Activated effector memory CD4-positive, alpha-beta T cell treated with anti-CD3 and anti-CD28 coated beads, Interleukin-2, amount 50 U/mL, for 16 hours (primary cell): ENCODE measurements at places on chromosomes 12 and 14.

- DNase-seq: no peak
These were observed 56.9 kb downstream of the SCAF11 start for GRCh38 chr12:45933504-45933903.

DNA sequence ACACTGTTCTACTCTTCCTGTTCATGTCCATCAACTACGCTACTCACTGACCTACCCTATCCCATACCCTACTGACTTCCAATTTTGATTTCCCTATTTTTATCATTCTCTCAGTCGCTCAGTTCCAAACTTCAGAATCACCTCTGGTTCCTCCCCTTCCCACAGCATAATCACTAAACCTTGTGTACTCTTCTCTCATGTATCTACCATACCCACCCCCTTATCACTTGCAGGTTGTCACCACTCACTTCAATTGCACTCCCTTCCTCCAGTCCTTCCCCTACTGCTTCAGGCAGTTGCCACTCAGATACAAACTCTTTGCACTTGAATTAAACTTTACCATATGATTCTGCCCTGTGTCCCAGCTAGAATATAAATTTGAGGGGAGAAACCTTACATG is 6.3 kb downstream of the RACGAP1 start:
- DNase-seq: no peak

DNA sequence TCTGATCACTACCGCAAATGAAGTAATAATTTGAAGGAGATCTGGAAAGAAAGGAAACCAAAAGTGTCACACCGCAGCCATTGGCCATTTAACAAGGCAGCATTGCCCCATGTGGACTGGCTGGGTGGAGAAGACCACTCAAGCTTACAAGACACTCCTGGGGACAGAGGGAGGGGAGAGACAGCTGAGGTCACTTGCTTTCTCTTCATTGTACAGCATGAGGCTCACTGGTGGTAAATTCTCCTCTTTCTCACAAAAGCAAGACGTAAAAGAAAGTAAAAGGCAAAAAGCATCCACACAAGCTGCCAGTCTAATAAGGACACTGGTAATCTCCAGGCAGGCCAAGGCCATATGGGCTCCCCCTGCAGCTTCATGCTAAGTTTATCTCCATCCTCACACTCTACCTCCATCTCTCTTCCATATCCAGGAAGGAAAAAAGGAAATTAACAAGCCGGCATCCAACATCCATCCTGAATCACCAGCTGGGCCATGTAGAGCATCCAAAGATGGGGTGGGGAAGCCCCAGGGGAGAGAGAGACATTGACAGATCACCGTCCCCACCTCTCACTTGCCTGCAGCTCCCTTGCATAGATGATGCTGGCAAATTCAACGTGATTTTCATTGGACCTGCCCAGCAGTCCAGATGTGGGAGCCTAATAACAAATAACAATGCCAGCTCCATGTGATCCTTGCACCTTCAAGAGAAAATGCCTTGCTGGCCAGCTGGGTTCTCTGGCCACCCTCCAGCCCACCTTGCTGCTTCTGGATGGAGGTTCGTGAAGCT is 100.6 kb downstream of the DPF3 start:
- no peak for DNase-seq

- peak; percentile 55 for DNase-seq
These were observed 68.7 kb downstream of the PRMT8 start for GRCh38 chr12:3559601-3560294.

DNA sequence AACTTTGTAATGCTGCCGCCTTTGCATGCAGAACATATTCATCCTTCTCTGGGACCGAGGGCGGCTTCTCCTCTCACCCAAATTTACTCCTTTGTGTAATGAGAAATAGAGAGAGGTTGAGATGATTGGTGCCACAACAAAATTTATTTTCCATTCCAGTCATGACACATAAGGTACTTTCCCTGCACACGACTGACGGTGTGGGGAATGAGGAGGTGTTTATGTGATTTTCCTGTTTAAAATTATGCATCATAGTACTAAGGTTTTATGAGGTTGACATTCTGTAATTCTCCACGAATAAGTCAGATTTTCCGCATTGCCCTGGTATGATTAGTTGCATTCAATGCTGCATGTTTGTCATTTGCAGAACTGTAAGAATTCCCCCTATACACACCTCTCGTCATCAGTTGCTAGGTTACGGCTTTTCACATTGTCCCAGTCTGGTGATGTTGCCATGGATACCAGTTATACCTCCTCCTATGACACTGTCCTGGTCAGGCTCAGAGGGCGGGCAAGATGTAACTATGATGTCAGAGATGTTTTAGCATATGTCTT is 23.1 kb downstream of the BICDL1 start:
- DNase-seq: peak; percentile 89

DNA sequence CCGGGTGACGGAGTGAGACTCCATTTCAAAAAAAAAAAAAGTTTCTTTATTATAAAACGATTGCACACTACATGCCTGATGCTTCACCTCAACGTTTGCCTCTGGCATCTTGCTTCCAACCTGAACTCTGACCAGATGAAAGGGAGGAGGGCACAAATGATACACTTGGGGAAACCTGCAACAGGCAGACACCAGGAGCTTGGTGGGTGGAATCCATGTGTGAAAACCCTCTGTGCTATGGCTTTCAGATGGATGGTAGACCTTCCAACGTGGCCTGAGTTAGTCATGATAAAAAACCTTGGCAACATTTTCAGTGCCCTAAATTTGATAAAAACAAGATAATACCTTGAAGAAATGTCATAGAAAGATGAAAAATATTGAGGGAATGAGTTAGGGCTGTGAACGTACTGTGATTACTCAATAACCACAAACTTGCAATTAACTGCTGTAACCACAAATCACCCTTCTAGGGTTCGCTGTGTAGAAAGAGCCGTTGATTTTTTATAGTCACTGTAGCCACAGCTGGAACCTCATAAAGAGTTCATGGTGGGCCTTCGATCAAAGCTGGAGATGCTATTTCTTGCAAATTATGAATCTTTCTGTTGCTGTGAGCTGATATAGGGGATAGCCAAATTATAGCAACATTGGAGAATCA is 26.1 kb upstream of the GZMB start:
- no peak for DNase-seq

GRCh38 chr14:95664546-95664945 is 21.7 kb upstream of the TCL1B start:
- DNase-seq: no peak

GRCh38 chr12:6494968-6495367 is 1.1 kb downstream of the NCAPD2 start:
- DNase-seq: no peak

- DNase-seq: no peak
These were observed 7.3 kb downstream of the AVIL start for GRCh38 chr12:57811028-57811755.

- DNase-seq: no peak
These were observed 2.2 kb downstream of the GPR132 start for GRCh38 chr14:105063056-105063455.

DNA sequence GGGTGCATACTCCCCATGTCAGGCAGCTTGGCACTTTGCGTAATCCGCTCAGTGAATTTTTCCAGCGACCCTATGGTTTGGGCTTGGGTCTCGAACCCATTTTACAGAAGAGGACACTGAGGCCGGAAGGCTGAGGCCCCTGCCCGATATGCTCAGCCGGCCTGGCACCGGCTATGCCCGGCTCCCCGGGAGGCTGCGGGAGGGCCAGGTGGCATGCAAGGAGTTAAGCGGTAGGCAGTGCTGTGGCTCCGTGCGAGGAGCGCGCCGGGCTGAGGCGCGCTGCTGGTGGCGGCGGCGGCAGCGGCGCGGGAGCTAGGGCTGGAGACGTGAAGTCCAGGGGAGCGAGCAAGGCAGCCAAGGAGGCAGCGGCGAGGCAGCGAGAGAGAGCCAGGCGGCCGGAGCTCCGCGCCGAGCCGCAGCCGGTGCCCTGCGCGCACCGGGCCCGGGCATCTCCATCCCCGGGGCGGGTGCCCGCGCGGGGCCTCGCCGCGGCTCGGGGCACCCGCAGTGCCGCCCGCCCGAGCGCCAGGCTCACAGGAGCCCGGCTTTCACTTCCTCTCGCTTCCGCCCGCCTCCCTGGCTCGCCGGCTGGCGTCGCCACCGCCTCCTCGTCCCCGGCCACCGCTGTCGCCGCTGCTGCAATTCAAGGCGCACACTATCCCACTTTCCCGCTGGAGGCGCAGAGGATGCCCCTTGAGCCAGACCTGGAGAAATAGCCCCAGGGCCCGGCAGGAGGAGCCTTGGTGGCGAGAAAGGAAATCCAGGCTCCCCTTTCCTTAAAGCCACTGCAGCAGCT is at the start of gene WSCD2:
TSS of gene WSCD2 (plus strand) at position 272 of the 796 bp plus-strand sequence. CDS start 66,545 bp downstream, outside the sequence.
- no peak for DNase-seq

GRCh38 chr14:51342226-51342625 is 102.2 kb downstream of the TMX1 start:
- no peak for DNase-seq
